Femur (tissue), 1 donor: ENCODE measurements at places on chromosomes 6 and 20.

- DNase-seq, result no peak
Observed at GRCh38 chr20:1632178-1632577, 12.4 kb upstream of the SIRPB1 start.

GRCh38 chr20:45087814-45088213 is 13.1 kb downstream of the KCNS1 start:
- DNase-seq, result no peak

GRCh38 chr20:8209061-8209460 is 77.0 kb downstream of the PLCB1 start:
- no peak for DNase-seq

- DNase-seq, result no peak
Observed at GRCh38 chr20:6707321-6707831, 60.1 kb upstream of the BMP2 start.

DNA sequence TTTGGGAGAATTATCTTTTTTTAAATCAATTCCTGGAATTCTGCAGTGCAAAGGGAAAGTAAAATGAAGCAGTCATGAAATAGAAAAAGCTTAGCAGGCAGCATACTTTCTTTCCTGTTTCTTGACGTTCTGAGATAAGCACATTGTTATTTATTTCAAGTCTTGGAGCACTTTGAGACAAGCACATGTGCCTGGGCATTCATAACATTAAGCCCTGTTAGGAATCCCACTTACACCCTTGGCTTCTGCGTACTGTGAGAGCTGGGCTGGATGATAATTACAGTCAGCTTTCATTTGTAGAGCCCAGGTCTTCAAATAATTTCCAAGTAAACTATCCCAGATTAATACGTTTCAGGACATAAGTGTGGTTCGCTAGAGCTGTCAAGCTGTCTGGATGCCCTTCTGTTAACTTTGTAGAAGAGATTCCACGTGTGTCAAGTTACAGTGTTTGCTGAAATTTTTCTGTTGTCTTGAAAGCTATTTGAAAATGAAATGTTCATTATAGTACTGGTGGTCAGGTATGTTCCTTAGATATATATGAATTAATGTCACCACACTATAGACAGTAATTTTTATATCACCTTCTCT is 8.9 kb downstream of the FARS2 start:
- no peak for DNase-seq

DNA sequence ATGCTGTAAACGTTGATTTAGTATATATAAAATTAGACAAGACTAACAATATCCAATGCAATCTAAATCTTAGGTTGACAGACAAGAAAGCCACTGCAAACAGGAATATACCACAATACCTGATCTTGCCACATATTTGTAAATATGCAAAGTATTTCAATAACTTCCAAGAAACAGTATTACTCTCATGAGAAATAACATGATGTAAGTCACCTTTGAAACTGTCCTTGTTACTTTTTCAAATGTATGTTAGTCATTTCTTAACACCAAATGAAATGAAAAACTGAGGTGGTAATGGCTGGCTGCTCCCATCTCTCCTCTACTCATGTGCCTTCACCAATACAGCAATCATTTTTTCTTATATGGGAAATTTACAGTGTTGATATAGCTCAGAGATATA is 118.7 kb downstream of the ATG5 start:
- DNase-seq, result no peak

DNA sequence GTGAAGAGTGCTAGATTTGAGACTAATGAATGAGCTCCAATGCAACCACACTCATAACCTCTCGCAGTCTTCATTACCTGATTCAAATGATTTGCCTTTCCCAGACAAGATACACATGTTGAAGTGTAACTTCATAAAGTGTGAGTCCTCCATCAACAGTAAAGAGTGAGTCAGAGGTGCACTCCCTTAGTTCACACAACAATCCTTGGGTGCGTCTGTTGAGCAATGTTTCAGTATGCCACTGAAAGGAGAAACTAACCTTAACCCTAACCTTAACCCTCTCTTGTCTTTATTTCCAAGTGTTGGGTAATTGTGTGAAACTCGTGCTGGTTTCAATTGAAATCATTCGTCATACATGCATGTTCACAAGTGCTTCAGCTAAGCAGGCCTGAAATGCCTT is 21.0 kb upstream of the RIN2 start:
- DNase-seq, result no peak

- DNase-seq, result peak; percentile 55
Observed at GRCh38 chr20:48052475-48052835, 267.2 kb upstream of the SULF2 start.

- DNase-seq, result no peak
Observed at GRCh38 chr20:3380228-3381070, 27.0 kb downstream of the DNAAF9 start.

DNA sequence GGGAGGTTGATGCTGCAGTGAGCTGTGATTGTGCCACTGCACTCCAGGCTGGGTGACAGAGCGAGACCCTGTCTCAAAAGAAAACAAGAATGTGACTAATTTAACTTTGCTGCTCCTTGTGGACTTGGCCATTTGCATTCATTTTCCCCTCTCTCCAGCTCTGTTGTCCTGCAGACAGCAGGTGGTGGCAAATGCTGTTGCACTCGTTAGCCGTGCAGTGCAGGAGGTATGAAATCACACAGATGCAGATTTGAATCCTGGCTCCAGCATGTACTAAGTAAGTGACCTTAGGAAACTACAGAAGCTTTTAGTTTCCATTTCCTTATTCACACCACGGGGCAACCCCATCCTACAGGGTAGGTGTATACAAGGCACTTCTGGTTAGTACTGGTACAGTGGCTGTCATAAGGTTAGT is 9.6 kb upstream of the BEND3 start:
- no peak for DNase-seq
